ENCODE measurements at places on chromosomes 4 and X.

GRCh38 chrX:153830640-153831428 lies 490 bp upstream of the PDZD4 start:
- no peak for DNase-seq

- no peak for DNase-seq
These were observed 292.3 kb upstream of the GK2 start for GRCh38 chr4:79700356-79700755.

DNA sequence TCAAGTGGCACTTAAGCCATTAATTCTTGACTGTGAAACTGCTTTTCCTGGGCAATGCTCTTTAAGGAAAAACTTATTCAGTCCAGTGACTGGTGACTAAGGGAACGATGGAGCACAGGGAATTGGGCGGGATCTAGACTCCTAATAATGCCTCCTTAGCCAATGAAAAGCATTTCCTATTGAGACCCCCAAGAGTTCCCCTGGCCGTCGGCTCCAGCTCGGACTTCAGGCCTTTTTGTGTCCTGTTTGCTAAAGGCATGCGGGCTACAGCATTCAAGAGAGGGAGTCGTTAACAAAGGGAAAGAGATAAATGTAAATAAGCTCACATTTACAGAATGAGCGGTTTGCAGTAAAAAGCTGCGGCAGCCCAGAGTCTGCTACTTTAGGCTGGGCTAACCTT lies at the start of gene LPAR4:
LPAR4 (plus strand) TSS at position 232 of the 400 bp plus-strand sequence. CDS start 7,150 bp downstream, outside the sequence.
- DNase-seq = no peak

GRCh38 chr4:169251291-169252235 lies 19.2 kb downstream of the SH3RF1 start:
- no peak for DNase-seq
